ENCODE measurements at places on chromosomes 4 and X.

DNA sequence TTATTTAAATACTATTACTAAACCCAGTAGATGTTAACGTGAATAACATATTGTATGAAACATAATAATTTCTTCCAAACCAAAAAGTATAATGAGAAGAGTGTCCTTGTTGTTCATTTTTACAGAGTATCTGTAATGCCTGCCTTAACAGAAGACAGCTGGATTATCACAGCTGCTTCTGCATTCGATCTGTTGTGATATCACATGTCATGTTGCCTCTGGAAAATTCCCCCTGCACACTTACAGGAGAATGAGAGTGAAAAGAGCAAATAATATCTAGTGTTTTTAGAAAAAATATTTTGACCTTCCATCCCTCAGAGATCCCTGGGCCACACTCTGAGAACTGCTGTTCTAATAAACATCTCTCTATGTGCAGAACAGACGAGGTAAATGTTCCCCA, 240.1 kb upstream of the NOCT start:
- DNase-seq = no peak

GRCh38 chr4:74544655-74545361, 99.9 kb downstream of the AREG start:
- no peak for DNase-seq

- DNase-seq = no peak
Measured at GRCh38 chr4:121308328-121308663, 72.5 kb downstream of the QRFPR start.

GRCh38 chrX:133670383-133670782, 255.1 kb upstream of the GPC4 start:
- no peak for DNase-seq

- no peak for DNase-seq
Measured at GRCh38 chr4:128917781-128918180, 108.3 kb downstream of the JADE1 start.

- DNase-seq = no peak
Measured at GRCh38 chr4:154314248-154314647, 177.4 kb downstream of the DCHS2 start.

DNA sequence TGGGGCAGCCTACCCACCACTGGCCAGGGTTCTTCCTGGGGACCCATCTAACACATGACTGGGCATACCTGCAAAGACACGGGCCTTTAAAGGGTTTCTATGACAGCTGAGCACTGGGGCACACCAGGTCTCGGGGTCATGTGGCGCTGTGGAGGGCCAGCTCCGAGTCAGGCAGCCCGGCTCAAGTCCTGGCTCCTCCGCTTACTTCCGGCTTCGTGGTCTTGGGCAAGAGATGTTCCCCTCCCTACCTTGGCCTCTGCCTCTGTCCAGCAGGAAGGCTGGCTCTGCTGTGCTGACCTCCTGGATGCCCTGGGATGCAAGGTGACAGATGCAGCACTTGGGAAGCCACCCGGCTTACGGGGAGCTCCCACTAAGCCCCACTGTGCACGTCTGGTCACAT, 37.6 kb downstream of the HTRA3 start:
- DNase-seq = no peak

GRCh38 chr4:108396900-108397497, 223.4 kb upstream of the RPL34 start:
- no peak for DNase-seq

DNA sequence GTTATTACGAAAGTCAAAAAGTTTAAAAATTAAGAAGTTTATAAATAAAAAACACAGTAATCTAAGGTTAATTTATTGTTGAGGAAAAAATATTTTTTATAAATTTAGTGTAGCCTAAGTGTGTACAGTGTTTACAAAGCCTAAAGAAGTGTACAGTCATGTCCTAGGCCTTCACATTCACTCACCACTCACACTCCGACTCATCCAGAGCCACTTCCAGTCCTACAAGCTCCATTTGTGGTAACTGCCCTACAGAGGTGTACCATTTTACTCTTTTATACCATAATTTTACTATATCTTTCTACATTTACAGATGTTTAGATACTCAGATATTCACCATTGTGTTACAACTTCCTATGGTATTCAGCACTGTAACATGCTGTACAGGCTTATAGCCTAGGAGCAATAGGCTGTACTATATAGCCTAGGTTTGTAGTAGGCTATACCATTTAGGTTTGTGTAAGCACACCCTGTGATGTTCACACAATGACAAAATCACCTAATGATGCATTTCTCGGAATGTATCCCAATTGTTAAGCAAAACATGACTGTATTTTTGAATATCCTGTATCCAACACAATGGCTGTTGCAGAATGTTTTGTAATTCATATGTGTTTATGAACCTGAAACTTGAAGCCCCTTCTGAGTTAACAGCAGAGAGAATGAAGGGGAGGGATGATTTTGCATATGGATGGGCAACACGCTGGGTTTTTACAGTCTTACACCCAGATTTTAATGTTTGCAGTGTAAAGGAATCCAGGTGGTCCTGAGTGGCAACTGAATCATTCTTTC, 3.1 kb downstream of the PPBP start:
- no peak for DNase-seq

GRCh38 chr4:77450006-77450405, 155.6 kb upstream of the CXCL13 start:
- no peak for DNase-seq

DNA sequence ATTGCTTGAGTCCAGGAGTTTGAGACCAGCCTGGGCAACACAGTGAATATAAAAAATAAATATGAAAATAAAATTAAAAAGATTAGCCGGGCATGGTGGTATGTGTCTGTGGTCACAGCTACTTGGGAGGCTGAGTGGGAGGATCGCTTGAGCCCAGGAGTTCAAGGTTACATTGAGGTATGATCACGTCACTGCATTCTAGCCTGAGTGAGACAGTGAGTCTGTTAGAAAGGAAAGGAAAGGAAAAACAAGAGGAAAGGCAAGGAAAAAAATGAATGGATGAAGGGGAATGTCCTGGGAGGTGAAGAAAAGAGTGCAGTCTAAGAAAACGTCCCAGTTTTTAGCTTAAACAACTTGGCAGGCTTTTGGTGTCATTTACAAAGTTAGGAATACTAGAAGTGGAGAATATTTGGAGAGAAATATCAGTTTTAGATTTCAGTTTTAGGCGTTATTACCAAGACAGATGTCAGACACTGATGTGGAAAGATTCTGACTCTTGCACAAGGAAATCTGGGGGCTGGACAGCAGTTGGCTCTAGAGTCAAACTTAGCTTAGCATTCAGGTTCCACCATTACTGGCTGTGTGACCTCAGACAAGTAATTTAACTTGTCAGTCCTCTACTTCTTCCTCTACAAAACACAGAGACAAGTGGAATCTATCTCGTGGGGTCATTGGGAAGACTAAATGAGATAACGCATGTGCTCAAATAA, 139.0 kb downstream of the TSPAN5 start:
- DNase-seq = no peak

- no peak for DNase-seq
Measured at GRCh38 chr4:69485130-69485529, 10.6 kb downstream of the UGT2B4 start.

DNA sequence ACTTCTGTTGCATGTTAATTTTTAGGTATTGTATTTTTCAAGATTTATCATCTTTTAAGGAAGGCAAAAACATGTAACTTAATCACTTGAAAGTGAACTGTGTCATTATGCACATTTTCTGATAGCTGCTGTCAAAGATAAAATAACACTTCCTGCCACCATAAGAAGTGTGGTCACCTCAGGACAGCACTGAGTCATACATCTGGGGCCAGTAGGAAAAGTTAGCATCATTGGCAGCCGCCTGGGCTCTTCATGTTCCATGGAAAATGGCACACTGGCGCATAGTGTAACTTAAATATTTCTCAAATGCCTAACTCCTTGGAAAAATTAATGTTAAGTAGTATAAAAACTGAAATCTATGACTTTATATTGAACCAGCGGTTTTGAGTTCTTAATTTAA, 24.2 kb downstream of the CNKSR2 start:
- DNase-seq = no peak

- DNase-seq = peak; percentile 18
Measured at GRCh38 chr4:25859429-25860148, 3.2 kb downstream of the SEL1L3 start.

DNA sequence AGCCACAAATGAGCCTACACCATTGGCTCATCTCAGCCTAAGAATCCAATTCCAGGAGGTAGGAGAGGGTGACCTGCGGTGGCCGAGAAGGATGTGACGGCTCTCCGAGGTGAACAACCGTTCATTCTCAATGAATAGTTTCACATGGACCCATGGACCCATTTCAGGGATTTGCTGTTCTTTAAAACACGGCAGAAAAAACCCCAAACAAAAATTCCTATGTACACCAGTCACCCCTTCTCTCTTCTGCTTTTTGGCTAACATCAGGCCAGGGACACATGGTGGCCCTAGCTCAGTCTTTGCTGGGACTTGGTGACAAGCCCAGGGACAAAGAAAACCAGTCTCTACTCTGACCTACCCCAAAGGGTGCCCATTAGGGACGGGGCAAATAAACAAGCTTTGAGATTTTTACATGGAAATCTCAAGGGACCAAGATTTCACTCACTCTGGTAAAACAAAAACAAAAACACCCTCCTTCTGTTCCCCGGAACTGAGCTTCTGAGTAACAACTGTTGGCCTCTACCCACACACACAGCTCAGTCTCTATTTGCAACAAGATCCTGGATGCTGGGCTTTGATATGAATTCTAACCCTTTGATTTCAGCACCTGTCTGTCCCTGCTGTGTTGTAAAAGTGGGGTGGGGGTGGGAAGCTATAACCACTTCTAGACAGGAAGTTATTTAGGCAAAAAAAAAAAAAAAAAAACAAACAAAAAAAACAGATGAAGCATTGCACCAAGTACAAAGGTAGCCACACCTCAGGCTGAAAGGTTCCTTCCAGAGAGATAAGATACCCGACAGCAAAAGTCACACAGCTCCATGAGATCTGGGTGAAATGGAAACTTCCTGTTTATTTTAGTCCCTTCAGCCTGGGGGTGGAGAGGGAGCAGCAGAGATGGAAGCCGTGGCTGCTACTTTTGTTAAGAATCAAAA, 49.0 kb downstream of the DDX3X start:
- no peak for DNase-seq

- no peak for DNase-seq
Measured at GRCh38 chrX:14948691-14949090, 75.5 kb downstream of the MOSPD2 start.

- DNase-seq = no peak
Measured at GRCh38 chr4:70680934-70681333, 7.4 kb upstream of the UTP3 start.

DNA sequence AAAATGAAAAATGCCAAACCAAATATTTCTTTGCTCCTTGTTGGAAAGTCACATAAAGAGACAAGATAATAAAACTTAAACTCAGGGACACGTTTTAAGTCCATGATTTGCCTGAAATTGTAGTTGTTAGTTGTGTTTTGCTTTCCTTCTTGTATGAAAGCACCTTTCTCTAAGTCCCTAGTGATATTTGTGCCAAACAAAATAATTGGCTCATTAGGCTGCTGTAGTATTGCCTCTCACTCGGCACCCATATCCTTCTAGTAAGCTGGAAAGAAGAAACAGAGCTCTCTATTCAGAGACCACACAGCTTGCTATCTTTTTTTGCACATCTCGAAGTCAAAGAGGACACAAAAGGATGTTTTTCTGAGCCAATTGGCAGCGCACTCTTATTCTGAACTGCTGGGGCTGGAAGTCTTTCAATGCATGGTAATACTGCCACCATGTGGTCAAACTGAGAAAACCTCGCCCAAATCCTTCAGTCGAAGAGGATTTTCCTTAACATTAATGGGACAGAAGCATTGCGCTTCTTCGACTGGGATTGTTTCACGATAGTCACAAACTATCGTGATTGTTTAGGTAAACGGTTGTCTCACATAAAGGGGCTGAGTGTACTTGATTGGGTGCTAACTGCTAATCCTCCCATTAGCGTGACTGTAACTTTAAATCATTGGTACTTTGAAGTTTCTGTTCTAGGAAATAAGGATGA, 571.9 kb upstream of the LCORL start:
- peak; percentile 34 for DNase-seq

GRCh38 chr4:185700048-185700447, 111.9 kb downstream of the SORBS2 start:
- no peak for DNase-seq

DNA sequence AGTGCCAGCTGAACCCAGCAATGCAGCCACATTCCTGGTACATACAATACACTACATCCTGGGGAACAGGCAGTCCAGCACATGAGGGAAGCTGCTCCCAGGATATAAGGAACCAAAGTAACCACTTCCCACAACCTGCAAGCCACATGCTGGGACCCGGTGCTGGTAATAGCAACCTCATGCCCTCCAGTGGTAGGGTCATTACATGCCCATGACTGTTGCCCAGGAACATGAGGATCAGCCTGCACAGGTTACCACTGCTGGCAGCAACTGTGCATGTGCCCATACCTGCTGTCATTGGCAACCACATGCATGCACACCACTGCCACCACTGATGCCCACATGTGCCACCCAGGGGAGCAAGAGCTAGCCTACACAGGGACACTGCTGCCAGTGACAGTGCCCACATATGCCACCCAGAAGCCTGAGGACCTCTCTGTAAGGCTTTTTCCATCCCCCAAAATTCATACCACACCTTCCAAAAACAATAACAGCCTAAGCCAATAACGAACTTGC, 1982.5 kb downstream of the ARAP2 start:
- no peak for DNase-seq

DNA sequence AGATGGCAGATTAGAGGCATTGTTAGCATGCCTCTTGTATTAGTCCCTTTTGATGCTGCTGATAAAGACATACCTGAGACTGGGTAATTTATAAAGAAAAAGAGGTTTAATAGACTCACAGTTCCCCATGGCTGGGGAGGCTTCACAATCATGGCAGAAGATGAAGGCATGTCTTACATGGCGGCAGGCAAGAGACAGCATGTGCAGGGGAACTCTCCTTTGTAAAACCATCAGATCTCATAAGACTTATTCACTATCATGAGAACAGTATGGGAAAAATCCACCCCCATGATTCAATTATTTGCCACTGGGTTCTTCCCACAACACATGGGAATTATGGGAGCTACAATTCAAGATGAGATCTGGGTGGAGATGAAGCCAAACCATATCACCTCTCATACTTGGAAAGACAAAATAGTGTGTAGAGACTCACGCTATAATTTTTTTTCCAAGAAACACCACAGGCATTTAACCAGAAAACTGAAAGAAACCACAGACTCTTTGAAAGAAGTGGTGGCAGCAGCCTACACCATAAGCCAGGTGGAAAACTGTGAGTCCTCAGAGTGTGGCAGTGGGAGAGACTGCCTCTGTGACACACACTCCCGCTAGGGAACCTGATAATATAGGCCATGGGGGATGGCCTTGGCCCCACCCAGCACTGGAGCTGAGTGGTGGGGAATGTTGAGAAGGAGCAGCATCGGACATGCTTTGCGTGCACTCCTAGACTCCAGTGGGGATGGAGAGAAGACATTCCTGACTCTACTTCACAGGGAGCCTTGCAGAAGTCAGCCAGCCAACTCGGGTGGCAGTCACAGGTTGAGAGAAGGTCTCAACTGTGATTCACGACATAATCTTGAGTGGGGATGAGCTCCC, 51.5 kb downstream of the SLC2A9 start:
- no peak for DNase-seq

DNA sequence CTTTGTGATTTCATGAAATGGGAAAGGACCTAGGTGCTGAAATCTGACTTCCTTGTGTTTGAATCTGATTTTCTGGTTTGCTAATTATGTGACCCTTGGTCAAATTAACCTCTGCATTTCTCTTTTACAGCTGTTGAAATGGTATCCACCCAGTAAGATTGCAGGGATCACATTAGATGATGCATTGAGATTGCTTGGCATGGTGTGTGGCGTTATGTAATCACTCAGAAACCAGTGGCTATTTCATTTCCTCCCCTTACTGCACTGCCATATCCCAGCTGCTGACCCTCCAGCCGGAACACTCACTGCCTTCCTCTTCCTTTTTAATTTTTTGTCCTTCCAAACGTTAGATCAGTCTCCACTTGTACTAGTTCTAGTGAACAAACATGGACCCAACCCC, 79.0 kb downstream of the KLHL8 start:
- no peak for DNase-seq

All from activated CD4-positive, alpha-beta T cell treated with anti-CD3 and anti-CD28 coated beads, Interleukin-2, amount 50 U/mL, for 1 hour (primary cell).